Stimulated activated CD4-positive, alpha-beta T cell treated with anti-CD3 and anti-CD28 coated beads, Interleukin-2, amount 100 ng/mL, for 4 hours (primary cell): ENCODE measurements at places on chromosomes 1 and 21.

GRCh38 chr1:93907718-93908117 is 1.5 kb downstream of the GCLM start:
- DNase-seq, result no peak

DNA sequence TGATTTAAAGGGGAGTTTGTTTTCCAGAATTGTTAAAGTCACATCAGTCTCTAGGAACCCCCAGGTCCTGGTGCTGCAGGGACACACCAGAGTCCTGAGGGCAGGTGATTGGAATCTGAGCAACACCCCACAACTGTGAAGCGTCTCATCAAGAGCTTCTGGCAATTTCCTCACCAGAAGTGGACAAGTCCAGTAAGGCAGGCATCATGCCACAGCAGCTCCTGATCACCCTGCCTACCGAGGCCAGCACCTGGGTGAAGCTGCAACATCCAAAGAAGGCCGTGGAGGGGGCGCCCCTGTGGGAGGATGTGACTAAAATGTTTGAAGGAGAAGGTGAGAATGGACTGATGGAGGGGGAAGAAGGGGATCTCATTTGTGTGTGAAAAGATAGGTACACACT is 2.1 kb downstream of the ZFP69 start:
- DNase-seq, result no peak

DNA sequence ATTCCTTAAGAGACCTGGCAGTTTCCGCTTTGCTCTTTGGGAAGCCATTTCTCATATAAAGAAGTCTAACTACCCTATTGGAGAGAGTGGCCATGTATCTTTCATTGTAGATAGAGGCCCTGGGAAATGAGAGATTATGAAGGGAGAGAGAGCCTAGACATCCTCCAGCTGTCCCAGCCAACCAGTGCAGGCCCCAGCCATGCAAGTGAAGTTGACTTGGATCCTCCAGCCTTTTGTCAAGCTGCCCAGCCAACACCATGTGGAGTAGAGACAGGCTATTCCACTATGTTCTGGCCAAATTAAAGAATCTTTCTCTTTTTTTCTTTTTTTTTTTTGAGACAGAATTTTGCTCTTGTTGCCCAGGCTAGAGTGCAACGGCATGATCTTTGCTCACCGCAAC is 7.1 kb upstream of the ANP32E start:
- no peak for DNase-seq

- DNase-seq, result no peak
Measured at GRCh38 chr1:150386592-150386991, 22.6 kb downstream of the RPRD2 start.

DNA sequence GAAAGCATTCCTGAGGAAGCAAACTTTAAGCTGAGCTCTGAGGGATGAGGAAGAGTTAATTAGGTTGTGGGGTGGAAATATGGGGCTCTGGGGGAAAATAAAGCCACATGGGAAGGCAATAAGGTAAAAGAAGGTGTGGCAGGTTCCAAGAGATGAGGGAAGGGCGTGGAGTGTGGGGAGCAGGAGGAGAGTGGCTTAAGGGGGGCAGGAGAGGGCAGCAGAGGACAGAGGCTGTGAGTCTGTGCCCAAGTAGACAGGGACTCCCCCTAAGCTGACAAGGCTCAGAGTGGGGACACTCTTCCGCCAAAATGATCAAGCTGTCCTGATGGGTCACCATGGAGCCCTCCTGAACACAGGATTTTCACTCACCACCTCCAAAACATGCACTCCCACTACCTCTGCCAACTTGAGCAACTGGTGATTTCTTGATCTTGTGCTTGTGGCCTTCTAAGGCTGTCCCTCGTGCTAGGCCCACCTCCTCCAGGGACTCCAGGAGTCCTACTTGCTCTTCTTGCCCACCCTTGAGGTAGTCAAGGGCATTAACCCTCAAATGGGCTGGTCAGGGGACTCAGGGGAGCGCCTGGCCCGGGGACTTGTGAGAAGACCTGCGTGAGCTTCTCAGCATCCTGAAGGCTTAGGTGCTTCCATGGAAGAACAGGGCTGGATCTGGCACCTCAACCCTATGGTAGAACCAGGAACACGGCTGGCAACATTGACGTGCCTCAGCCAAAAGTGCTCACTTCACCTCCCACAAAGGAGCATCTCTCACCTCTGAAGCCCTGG is 23.4 kb downstream of the DMAP1 start:
- DNase-seq, result no peak

DNA sequence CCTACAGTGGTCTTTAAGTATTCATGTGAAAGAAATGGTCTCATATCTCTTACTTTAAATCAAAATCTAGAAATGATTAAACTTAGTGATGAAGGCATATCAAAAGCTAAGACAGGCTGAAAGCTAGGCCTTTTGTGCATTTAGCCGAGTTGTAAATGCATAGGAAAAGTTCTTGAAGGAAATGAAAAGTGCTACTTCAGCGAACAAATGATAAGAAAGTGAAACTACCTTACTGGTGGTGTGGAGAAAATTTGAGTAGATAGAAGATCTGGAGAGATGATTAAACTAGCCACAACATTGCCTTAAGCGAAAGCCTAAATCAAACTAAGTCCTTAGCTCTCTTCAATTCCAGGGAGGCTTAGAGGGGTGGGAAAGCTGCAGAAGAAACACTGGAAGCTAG is 147.6 kb downstream of the DSCAM start:
- no peak for DNase-seq

DNA sequence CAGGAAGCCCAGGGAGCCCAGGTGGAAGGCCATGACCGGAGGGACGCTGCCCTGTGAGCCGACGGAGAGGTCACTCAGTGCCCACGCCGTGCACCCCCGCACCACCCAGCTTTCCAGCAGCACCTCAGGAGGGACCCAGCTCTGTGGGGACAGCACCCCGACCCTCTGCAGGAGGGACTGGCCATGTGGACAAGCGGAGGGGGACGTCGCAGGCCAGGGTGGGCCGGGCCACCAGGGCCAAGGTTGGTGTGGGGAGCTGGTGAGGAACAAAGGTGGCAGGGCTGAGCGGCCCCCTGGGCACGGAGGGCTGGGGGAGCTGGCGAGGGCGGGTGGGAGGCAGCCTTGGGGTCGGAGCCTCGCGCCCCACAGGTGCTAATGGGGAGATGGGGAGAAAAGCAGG is 22.8 kb downstream of the NADK start:
- DNase-seq, result no peak

- no peak for DNase-seq
Measured at GRCh38 chr1:240941701-240942370, 329.9 kb upstream of the GREM2 start.

- no peak for DNase-seq
Measured at GRCh38 chr1:229893762-229894444, 173.1 kb upstream of the GALNT2 start.

DNA sequence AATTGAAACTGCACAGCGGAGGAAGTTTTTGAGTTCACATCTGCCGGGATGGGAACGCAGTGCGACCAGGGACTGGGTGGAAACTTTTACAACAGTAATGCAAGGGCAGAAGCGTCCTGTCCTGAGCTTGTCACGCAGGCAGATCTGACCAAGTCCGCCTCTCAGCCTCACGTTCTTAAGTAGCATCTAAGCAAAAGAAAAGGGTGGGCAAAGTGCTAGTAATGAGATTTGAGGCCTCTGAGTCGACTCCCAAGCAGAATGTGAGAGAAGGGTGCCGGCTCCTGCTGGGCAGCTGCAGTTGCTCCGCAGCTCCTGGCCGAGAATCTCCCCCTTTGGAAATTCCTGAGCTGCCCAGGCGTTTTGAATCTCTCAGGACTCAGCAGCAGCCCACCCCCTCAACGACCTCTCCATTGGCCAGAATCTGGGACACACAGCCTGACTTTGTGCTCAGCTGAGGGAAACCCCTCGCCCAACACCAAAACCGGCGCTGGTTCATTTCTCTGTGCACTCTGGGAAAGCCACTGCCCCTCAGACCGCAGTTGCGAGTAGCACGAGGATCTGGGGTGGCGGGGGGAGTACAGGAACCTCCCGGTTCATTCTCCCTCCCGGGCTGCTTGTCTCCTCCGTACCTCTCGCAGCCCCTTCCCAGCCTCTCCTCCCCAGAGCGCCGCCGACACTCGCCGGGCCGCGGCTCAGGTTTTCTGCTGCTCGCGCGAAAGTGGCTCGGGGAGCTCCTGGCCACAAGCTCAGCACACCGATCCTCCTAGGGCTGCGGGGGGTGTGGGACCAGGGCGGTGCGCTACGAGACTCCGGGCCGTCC is 913 bp upstream of the S1PR1 start:
- peak; percentile 63 for DNase-seq

DNA sequence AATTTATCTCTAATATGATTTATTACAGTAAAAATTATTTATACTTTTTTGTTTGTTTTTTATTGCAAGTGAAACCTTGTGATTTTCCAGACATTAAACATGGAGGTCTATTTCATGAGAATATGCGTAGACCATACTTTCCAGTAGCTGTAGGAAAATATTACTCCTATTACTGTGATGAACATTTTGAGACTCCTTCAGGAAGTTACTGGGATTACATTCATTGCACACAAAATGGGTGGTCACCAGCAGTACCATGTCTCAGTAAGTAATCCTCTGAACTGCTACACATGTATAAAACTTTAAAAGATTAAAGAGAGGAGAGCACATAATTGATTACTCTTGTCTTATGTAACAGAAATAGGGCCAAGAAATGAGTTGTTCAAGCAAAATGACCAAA is 4.5 kb downstream of the CFHR3 start:
- no peak for DNase-seq

- peak; percentile 64 for DNase-seq
Measured at GRCh38 chr1:229341774-229342655, 832 bp downstream of the CCSAP start.

GRCh38 chr1:152520561-152521090 is 6.3 kb downstream of the CRCT1 start:
- DNase-seq, result no peak

- no peak for DNase-seq
Measured at GRCh38 chr1:204344665-204345355, 14.9 kb downstream of the PLEKHA6 start.

- DNase-seq, result peak; percentile 11
Measured at GRCh38 chr1:183635099-183635605, 431 bp downstream of the ARPC5 start.

- no peak for DNase-seq
Measured at GRCh38 chr1:94981575-94981973, 54.7 kb upstream of the CNN3 start.

- no peak for DNase-seq
Measured at GRCh38 chr1:209751627-209752231, 4.1 kb upstream of the TRAF3IP3 start.

DNA sequence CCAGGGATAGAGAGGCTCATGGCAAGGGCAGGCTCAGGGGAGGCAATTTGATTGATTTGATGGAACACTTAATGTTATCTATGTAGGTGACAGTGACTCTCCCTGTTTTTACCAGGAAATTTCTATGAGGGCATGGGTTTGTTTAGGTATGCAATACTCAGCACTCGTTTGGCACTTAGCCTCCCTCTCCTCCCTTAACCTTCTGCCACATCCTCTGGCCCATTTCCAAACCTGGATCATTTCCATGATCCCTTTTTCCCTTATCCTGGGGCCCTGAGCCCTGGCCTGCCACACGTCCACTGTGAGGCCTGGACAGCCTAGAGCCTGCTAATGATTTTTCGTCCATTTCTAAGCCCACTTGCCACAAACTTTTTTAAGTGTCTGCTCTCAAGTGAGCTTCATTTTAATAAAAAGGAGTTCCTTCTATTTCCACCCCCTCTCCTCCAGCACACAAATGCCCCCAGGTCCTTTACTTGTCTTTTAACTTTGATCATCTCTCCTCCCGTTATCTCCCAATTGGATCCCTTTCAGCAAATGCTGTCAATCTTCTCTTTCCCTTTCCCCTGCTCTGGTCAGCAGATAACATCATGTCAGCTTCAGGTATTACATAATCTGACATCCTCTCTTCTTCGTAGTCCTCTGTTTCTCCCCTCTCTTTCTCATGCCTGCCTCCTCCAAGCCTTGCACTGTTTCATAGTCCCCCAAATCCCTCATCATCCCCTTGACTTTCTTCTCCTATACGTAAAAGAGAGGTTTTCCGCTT is 37.8 kb upstream of the GADD45A start:
- DNase-seq, result no peak

DNA sequence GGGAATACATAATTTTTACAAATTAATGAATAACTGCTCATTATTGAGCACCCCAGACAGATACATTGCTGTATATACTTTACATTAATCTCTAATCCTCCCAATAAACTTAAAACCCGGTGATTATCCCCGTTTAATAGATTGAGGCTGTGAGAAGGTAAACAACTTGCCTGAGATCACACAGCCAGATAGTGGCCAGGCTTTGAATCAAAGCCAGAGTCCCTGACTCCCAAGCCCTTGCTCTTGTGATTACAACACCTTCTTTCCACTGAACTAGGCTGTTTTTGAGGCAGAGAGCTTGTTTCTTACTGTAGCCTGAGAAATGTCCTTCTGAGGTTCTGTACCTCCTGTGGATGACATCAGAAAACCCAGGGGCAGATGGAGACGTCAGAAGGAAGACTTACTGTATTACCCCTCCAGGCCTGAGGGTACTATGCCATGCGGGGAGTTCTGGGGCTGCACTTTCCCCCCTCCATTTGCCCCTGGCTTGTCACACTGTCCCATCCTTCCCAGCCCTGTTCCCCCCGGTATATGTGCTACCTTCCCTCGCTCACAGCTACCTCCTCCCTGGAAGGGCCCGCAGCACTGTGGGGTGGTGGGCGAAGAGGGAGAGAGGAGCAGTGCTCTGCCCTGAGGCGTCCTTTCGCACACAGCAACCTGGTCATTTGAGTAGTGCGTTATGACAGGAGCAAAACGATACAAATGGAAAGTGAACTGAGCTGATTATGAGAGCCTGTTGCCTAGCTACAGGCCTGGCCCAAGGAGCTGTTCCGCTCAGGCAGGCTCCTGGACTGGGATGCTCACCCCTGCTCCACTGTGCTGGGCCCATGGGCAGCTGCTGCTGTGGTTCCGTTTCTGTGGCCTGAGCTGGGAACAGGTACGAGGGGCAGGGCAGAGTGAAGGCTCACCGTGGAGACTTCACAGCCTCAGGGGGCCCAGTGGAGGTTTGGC is 4.6 kb downstream of the KCNC4 start:
- DNase-seq, result no peak

- DNase-seq, result no peak
Measured at GRCh38 chr1:34267326-34267725, 90.6 kb downstream of the C1orf94 start.

GRCh38 chr1:221274373-221274772 is 395.1 kb downstream of the HLX start:
- no peak for DNase-seq

- DNase-seq, result no peak
Measured at GRCh38 chr1:73854527-73854926, 343.4 kb downstream of the LRRIQ3 start.

- DNase-seq, result no peak
Measured at GRCh38 chr1:114209971-114210370, 56.3 kb upstream of the SYT6 start.

- DNase-seq, result no peak
Measured at GRCh38 chr1:204507317-204508105, 8.7 kb upstream of the MDM4 start.

DNA sequence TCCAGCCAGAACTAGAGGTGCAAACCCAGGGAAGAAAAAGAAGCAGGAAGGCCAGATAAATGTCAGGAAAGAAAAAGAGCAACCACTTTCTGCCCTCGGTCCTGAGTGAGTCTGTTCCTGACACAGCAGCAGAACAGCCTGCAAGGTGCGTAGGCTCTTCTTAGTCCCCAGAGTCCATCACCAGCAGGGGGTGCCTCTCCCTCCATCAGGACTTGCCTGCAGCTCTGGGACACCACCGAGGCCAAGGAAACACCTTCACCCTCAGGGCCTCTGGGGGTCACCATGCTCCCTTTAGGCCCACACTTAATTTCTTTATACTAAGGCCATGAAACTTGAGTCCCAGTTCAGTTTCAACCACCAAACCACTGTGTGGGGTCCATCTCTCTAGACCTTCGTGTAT is 43.7 kb upstream of the NFASC start:
- DNase-seq, result no peak
